ENCODE measurements at places on chromosomes 5 and 9.

GRCh38 chr5:140344683-140345423 lies 1.6 kb downstream of the HBEGF start:
- no peak for DNase-seq

- DNase-seq: peak; percentile 76
Observed at GRCh38 chr9:122051351-122052321, 41.5 kb downstream of the TTLL11 start.

DNA sequence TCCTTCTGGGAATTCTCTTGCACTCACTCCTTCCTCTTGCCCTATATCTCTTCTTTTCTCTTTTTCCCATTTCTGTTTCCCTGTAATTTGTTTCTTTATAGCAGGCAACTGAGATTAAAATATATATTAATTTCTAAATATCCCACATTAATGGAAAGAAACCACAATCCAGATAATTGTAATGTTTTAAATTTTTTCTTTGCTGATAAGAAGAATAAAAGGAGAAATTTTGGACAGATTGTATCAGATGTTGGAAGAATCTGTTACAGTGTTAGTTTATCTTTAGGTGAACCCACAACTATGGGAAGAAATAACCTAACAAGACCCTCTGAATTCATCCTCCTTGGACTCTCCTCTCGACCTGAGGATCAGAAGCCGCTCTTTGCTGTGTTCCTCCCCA lies at the start of gene OR1L1:
Gene OR1L1 (plus strand): TSS at position 301 of the 400 bp plus-strand sequence. CDS start 0 bp downstream, at position 301.
- DNase-seq: no peak

GRCh38 chr9:119289740-119290433 lies 79.3 kb downstream of the BRINP1 start:
- DNase-seq: no peak

DNA sequence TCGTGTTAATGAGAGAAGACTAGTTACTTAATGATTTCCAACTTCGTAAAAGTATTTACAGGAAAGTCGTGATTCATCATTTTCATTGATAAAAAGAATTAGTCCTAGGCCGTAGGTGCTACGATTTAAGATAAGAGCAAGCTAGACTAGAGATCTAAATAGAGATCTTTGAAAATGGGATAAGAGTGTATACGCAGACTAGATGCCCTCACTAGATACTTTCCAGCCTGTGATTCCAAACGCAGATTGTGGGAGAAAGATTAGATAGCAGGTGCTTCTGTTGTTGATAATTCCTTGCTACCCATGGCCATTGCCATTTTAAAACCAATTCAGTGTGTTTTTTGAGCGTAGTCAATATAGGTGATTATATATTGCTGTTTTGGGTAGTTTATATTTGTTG lies 6.7 kb upstream of the SMIM15 start:
- no peak for DNase-seq

DNA sequence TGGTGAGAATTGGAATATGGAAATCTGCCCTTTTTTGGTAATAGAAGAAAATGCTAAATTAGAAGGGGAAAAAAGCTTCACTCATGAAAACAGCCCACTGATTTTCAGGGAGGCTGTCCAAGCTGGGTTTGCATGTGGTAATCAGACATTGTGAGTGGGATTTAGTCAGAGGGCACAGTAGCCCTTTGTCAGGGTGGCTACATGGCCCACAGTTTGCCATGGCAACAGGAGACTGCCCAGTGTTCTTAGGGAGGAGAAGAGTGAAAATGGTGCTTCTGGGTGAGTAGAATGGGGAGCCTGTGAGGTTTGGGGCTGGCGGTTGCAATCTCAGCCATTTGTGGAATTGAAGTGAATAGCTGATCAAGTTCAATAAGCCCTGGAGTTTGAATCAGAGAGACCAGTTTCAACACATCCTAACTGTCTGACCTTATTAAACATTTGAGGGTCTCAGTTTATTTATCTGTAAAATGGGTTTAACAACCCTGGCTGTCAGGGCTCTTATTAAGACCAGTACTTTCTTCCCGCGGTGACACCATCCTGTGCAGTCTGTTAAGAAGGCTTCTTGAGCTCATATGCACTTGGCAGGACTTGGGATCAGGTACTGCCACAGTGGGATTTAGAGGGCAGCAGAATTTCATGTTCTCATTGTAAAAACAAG lies 107.6 kb upstream of the TNC start:
- no peak for DNase-seq

DNA sequence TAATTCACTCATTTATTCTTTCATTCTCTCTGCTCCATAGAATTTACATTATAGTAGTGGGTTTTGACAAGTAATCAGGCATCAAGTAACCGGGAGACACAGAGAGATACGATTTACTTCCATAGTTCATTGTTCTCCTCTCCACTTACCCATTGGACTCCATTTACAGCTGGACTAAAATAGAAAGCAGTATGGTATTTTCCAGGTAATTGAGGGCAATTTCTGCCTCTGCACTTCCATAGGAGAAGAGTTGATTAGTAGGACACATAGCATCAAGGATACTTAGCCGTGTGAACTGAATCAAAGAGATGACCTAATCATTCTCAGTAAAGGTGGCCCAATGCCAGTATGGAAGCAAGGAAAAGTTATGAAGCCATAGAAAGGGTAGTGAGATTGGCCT lies 244.4 kb downstream of the COX7C start:
- no peak for DNase-seq

DNA sequence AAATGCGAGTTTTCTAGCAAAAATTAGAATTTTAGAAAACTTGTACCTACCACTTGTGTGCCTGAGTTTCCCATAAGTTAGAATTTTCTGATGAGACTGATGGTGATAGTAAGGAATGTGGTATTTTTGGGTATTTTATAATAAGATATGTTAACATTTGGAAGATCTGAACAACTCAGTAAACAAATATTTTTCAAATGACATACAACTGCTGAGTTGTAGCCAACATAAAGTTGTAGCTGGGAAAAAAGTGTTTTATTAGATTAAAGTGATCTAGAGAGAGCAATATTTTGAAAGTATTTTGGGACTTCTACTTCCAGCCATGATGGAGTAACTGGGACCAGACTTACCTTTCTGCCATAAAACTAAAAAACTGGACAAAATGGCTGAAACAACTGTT lies 37.9 kb downstream of the GEMIN5 start:
- no peak for DNase-seq

DNA sequence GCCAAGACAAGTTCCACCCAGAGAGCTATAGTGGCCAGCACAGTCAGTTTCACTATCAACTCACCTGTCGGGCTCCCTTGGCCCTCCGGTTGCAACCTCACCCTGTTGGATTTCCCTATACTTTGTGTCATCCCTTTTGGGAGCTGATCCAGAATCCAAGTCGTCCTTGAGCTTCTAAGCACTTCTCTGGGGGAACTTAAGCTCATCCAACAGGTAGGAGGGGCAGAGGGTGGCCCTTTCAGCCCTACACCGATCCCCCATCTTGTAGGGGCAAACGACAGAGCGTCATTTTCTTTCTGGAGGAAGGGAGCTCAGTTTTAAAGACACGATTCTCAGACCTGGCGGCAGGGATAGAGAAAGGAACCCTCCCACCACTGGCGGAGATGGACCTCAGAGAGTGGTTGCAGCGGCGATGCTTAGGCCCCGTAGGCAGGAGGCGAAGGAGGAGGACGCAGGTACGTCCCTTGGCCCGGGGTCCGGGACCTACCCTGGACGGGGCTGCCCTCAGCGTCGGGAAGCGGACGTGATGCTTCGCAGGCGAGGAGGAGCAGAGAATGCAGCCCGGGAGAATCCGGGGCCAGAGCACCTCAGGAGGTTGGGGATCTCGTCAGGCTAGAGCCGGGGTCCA lies 519 bp downstream of the ZER1 start:
- DNase-seq: no peak

DNA sequence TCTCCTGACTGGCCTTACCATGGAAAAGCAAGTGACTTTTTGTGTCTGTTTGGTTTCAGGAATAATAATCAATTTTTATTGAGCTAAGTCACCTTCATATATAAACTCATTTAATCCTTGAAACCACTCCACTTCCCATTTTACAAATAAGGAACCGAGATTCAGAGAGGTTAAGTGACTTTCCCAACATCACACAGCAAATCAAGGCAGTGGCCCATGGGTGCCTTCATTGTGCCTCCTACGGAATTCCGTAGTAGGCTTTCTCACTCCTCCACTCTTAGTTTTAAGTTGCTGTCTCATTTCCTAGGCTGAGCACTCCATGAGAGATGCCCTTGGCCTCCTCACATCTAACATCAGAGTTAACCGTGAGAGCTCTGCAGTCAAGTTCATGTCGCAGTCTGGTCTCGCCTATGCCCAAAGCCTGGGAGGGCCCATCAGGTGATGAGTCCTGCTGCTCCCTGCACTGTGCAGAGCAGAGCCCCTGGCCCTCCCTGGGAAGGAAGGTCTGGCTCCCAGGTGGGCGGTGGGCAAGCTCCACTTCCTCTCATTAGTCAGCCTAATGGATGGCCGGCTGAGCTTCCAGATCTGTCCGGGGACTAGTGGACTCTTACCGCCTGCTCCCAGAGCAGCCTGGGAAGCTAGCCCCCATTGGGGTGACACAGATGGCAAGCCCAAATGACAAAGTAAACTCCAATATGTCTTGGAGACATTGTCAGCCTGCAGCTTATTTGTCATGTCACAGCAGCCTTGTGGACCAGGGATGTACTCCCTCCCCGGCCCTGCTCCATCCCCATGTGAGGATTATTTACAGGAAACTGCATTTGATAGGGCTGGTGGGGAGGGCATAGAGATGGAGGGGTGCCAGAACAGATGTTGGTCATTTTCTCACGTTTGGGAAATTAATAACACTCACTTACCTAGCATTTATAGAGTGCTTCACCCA lies 123.4 kb downstream of the MVB12B start:
- peak; percentile 54 for DNase-seq

DNA sequence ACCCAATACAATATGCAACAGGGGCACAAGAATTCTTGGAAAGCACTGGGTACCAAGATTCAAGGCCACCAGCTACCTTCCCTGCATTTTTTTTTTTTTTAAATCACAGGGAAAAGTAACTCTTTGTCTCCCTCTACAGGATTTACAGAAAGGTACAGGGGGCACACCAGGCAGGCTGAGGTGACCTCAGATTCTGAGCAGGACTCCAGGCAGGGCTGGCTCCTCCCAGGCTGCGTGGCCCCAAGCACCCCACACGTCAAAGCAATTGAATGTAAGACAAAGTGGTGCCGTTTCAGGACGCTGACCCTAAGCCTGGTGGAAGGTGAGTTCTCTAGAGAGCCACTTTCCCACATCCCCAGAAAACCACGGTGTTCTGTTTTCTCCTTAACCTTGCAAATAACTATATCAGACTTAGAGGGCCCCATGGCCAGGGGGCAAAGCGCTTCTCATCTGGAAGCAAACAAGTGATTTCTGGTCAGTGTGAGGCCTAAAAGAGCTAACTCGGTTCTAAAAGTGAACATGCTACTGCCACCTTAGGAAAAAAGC lies 222.6 kb downstream of the ROR2 start:
- DNase-seq: no peak

GRCh38 chr5:13613621-13614020 lies 330.9 kb downstream of the DNAH5 start:
- DNase-seq: no peak

DNA sequence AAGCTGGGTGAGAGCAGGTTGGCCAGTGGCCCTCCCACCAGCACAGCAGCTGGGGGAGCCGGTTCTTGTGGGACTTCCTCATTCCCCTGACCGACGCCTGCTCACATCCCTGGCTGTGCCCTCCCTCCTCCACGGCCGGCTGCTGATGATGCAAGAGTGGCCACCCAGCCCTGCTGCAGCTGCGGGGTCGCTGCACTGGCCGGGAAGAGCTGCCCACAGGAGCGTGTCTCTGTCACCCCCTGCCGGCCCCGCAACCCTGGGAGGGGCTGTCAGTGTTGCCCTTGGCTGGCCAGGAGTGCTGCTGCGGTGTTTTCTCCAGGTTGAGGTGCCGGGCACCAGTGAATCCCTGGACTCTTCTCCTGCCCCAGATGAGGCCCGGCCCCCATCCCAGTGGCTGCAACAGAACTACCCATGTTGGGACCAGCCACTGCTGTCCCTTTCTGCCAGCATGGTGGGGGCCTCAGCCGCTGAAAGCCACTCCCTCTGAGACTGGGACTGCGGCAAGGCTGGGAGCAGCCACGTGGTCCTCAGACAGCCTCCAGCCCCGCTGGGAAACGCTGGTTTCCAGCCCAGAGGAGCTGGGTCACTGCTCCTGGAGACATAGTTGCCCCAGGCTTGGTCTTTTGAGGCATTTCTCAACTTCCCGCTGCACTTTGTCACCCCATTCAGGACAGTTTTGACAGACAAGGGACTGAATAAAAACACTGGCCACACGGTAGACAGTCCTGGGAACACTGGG lies 739 bp downstream of the CARD9 start:
- no peak for DNase-seq

GRCh38 chr5:117759849-117760499 lies 1185.4 kb upstream of the SEMA6A start:
- DNase-seq: no peak

DNA sequence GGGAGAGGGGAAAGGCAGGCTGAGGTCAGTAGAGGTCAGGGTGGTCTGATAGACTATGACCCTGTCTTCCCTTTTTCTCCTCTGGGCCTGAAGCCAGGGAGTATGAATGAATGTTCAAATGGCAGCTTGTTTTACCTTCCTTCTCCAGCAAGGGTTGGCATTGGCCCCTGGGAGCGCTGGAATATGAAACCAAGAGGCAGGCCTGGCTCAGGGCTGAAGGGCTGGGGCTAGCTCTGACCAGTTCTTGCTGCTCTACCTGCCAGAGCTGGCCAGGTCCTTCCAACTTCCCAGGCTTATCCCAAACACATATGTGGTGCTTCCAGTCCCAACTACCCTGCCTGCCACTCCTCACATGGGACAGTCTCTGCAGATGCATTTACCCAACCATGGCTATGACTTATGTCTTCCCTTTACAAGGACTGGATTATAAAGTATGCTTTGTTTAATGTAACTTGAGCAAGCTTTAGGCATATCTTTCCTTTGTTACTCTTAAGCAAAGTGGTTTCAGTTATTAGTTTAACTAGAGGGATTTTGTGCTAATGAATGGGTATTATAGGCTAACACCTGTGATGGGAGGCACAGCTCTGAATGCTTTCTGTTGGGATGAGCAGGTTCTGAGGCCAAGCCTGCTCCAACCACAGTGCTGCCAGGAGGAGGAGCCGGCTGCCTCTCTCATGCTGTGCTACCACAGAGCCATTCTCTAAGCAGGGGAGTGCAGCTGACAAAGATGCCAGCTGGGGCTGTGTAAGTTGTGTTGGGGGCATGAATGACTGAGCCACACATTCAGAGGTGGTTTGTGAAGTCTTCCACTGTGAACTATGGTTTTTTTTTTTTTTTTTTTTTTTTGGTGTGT lies 6.1 kb downstream of the CCNI2 start:
- DNase-seq: peak; percentile 56

DNA sequence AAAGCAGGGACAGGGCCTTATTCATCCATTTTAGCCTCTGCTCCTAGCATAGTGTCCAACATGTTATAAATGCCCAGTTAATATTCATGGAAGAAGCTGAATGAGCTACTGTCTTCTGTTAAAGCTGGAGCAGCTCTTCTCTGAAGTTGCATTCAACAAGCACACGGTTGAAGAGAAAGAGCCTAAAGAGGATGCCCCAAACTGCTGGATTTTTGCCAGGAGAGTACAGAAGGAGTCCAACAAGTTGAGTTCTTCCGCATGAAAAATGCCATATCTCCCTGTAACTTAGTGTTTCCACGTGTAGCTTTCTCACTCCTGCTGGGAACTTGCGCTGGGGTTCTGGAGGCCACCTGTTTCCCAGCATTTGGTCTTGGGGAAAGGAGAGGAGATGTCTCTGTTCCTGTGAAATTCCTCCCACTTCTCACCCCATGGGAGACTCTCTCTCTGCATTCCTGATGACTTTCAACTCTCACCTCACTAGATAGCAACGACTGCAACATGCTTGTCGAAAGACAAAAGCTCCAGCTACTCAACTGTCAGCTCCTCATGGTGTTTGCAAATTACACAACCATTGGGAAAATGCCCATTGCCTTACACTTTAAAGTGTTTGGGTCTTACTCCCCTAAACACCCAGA lies 122.8 kb downstream of the KIF4B start:
- DNase-seq: no peak
